ENCODE measurements at places on chromosomes 12 and 14.
A peak's percentile ranks its signal among the peaks of the same experiment; 100 is the strongest.

GRCh38 chr12:101115326-101115725 is 94.7 kb downstream of the SLC5A8 start:
- no peak for DNase-seq

- no peak for DNase-seq
Measured at GRCh38 chr12:40226705-40227104, 1.9 kb downstream of the LRRK2 start.

DNA sequence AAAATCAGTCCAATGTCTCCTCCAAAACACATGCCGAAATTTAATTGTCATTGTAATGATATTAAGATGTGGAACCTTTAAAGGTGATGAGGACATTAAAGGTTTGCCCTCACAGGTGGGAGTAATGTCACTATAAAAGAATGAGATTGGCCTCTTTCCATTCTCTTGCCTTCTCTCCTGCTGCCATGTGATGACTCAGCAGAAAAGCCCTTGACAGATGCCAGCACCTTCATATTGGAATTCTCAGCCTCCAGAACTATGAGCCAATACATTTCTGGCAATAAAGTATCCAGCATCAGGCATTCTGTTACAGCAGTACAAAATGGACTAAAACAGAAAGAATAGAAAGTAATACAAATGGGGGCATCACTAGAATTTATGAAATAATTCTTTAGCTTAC is 609.7 kb downstream of the SLC16A7 start:
- DNase-seq, result no peak

GRCh38 chr14:68853749-68854148 is 60.9 kb upstream of the ZFP36L1 start:
- DNase-seq, result no peak

- no peak for DNase-seq
Measured at GRCh38 chr12:30862486-30862885, 64.1 kb upstream of the TSPAN11 start.

DNA sequence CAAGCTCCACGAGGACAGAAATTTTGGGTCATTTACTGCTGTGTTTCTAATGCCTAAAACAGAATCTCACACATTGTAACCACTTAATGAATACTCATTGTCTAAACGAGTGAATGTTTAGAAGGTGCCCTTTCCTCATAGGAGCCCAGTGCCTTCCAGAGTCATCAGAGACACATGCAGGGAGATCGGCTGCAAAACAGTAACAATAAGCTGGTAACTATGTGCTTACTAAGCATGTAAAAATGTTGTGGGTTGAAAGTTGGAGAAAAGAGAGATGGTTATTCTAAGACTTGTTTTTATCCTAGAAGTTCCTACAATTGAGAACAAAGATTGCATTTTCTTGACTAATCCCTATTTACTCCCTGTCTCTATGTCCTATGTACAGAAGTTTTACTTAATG is 7.4 kb downstream of the TESPA1 start:
- DNase-seq, result no peak

GRCh38 chr12:105427883-105428282 is 97.4 kb downstream of the C12orf75 start:
- no peak for DNase-seq

GRCh38 chr14:63290741-63291430 is 27.8 kb downstream of the GPHB5 start:
- no peak for DNase-seq

DNA sequence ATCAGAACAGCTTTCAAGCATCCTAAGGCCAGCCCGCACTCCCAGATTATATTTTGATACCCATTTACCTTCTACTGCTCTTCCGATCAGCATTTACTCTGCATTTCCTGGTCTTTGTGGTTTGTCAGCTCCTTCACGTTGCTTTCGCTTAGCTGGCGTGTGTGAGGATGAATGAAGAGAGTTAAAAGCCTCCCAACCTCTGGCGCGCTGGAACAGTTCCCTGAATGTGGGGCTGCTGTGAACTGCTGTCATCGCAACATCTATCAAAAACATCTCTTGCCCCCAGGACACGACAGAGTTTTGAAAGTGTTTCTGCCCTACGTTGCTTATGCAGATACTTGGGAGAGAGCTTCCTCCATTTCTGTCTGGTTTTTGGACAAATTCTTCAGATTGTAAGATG is 129.2 kb downstream of the KCNA5 start:
- DNase-seq, result no peak

DNA sequence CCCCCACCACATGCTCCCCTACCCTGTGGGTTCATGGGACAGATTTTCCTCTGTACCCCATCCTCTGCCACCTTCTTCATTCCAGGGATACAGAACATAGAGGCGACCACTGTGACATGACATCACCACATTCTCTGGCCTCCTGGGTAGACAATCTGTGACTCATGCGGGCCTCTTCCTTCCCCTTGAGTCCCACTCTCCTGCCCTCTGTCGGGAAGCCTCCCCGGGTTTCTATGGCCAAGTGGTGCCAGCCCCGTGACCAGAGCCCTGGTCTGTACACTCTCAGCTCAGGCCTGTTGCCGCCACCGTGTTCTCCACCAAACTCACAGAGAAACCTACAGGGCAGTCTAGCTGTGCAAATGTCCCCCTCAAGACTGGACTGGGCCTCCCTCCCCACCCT is 8.0 kb downstream of the CLMN start:
- DNase-seq, result no peak

DNA sequence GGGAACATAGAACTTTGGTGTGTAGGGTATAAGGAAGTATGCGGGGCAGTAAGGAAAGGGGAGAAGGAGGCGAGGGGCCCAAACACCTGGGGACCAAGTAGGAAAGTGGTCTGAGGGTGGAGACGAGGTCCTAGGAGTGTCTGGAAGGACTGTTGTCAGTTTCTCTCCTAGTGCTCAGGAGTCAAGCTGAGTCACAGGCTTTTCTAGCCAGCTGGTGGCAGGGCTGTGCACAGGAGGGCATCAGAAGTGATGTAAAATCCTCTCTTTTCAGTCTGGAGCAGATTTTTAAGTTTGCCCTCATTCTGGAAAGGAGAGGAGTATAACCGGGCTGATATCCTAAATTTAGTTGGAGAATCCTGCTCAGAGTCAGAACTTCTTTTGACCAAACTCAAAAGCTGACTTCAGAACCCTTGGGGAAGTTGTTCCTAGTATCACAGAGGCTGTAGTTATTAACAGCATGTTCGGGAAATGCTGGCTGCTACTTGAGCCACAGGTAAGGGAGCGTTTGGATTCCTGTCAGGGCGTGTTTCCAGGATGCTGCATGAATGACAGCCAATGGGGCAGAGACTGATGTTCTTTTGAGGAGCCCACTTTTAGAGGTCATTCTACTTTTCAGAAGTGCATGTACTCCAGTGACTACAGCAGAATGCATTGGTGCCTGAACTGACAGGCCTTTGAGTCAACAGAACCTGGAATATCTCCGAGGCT is 19.3 kb downstream of the ZNF664 start:
- DNase-seq, result no peak

DNA sequence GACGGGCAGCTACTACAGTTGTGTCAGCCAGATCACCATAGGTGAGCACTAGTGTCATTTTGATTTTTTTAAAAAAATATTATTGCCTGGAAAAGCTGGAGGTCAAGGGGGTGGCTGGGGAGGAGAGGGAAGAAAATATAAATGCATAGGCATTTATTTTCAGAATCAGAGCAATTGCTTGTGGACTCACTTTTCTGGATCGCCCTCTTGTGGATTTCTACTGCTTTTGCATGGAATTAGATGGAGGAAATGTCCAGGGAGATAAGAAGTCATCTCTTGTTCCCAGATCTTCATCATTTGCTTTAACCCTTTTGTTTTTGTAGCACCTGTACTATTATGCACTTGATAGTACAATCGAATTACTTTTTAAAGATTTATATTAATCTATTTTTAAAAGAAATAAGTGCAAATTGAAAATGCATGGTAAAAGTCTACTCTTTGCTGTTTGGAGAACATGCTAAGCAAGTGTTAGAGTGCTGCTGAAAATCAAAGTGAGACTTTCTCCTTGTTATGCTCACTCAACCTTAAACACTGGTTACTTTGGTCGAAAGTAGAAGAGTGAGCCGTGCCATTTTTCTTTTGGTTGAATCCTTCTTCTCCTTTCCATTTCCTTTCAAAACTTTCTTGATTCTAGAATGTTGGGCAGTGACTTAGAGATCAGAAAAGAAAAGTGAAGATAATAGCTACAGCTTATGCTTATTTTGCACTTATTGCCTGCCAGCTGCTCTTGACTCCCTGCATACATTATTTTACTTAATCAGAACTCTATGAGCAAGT is 60.6 kb upstream of the ANO4 start:
- no peak for DNase-seq

DNA sequence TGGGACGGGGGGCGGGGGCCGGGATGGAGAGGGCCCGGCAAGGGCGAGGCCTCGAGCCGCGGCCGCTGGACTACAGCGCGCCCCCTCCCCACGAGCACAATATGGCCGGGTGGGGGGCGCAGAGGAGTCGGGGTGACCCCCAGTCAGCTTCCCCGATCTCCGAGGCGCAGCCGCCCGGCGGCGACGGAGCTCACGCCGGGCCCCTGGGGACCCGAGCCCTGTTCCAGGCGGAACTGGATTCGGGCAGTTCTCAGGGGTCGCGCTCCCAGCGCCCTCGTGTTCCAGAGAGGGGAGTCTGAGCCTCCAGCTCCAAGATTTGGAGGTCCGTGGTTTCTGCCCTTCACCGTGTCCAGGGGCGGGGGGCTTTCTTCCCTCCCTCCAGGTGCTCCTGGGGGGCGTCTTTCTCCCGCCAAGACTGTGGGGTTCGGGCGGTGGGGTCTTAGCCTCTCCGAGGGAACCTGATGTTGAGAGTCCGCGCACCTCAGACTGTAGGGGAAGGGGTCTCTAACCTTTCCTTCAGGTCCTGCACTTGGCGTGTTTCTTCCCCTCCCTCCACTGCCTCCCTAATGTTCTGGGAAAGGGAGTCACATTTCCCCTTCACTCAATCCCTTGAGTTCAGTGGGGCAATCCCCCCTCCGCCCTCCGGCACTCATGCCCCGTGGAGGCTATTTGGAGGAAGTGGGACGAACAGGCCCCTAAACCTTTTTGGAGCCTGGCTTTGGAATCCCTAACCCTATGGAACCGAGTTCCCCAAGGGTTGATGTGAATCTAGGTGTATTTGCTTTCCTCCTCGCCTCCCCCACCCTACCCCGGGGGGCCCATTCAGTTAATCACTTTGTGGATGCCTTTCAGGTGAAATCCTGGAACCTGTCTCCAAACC is 584 bp downstream of the ACVR1B start:
- DNase-seq, result no peak

DNA sequence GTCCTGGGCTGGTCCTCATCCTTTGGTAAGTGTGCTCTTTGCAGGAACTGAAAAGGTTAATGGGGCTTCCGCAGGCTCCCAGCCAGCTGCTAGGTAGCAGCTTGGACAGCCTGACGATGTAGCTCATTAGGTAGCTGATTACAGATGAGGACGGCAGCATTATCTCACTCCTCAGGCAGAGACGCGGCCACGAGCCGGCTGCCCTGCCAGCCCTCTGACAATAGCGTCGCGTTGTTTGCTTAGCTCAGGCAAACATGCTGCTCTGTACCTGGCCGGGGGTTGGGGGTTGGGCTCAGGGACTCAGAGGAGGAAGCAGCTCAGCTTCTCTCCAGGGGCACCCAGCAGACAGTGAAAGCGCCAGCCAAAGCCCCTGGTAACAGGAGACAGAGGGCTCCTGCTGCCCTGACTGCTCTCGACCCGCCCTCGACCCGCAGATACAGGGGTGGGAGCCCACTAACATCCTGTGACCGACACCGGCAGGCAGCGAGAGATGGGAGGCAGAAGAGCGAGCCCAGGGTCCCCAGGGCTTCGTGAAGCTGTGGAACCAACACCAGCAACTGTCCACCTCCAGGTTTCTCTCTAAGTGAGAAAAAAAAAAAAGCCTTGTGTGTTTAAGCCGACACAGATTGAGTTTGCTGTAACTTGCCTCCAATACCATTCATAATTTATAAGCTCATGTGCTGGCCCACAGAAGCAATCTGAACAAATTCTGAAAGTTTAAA is 53.4 kb upstream of the DLK1 start:
- no peak for DNase-seq

DNA sequence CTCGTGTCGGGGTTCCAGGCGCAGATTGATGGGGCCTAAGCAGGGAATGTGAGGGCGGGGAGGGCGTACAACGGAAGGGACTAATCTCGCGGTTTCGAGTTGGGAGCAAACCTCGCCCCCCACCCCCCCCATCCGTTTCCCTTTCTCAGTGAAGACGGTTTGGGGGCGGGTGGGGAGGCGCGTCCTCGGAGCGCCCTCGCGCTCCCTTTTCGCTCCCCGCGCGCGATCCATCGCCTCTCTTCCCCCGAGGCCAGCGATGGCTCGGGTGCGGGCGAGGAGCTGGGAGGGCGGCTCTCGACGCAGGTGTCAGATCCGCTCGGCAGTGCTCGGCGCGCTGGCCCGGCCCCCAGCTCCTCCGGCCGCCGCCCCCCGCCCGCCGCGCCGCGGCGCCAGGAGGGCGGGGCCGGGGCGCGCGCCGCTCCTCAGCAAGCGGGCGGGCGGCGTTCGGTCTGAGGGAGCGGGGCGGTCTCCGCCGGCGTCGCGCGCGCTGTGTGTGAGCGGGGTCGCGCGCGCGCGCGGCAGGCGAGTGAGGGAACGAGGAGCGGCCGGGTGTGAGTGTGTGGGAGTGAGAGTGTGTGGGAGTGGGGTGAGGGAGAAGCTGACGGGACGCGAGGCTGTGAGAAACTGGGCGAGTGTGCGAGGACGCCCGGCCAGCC is at the start of gene RIMKLB:
TSS of gene RIMKLB (plus strand) at position 516 of the 656 bp plus-strand sequence. CDS start 15,876 bp downstream, outside the sequence.
- DNase-seq, result peak; percentile 75

DNA sequence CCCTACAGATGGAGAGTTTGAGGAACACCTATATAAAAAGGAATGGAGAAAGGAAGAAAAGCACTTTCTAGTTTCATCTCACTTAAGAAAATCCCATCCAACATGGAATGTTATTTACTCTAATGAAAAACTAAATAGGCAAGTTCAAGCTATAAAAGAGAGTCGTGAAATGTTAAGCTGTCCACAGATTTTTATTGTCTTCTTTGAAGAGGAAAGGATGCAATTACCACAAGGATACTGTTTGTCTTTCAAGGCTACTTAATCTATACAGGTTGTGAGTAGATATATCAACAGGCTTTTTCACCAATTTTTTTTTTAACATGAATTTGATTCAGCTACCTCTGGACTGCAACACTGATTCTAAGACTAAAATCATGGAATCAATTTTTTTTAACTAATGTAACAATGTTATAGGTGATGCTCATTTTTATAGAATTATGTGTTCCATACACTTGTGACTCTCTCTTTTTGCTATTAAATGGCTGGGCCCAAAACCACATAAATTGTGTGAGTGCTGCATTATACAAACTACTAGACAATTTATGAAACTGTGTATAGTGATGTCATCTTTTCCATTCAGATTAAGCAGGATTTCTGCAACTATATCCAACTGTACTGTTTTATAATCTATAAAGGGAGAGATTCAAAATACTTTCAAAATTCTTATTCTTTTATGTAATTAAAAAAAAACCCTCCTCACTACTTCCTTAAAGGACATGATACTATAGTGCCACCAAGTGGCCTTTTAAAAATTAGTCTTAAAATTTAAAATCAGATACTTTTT is 26.8 kb upstream of the BMAL2 start:
- no peak for DNase-seq

GRCh38 chr14:95346820-95347219 is 27.1 kb upstream of the CLMN start:
- DNase-seq, result no peak

Measured in activated CD4-positive, alpha-beta T cell treated with anti-CD3 and anti-CD28 coated beads for 1 hour (primary cell).